ENCODE measurements at places on chromosomes 16 and 17. TPM values are rescaled to one million over a fixed set of nuclear protein-coding genes. Genes with fewer than 3 reads are reported as not detected.
A peak's percentile ranks its signal among the peaks of the same experiment; 100 is the strongest.

Gene BEAN1
- total RNA-seq, result not detected

Gene OR1D2
- not detected for total RNA-seq

Gene CASKIN1
- total RNA-seq, result 6.4 TPM

Gene RAPGEFL1
- 18.1 TPM for total RNA-seq

Gene STH
- total RNA-seq, result not detected

Gene PHLPP2
- total RNA-seq, result 12.9 TPM

Gene HEATR9
- total RNA-seq, result not detected

Gene NPIPA2
- 17.8 TPM for total RNA-seq

Gene PITPNC1
- total RNA-seq, result 53.8 TPM

Gene CSF3
- not detected for total RNA-seq

Gene C17orf50
- total RNA-seq, result not detected

DNA sequence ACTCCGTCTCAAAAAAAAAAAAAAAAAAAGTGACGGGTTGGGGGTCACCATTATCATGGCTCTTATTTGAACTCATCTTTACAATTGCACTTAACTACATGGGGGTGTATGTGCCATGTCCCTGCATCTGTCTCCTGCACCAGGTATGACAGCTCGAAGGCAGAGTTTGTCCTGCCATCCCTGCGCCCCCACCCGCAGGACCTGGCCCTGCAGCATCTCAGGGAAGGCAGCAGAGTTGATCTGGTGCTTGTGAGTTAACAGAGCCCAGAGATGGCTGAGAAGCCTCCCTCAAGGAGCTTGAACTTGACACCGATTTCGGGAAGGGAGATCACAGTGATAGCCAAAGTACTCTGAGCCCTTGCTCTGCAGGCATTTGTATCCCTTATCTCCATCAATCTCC is 44.8 kb downstream of the C16orf82 start:
- DNase-seq, result no peak
- H3K27ac ChIP-seq, result no peak overlapping the region
- no peak overlapping the region for H3K4me3 ChIP-seq
- H3K4me1 ChIP-seq, result peaks cover 6% of the 10 kb centered on the region
- no peaks in the 10 kb centered on the region for H3K36me3 ChIP-seq

GRCh38 chr17:55705847-55706246 is 16.8 kb downstream of the TMEM100 start:
- H3K27me3 ChIP-seq, result no peaks in the 10 kb centered on the region
- H3K36me3 ChIP-seq, result no peaks in the 10 kb centered on the region
- H3K27ac ChIP-seq, result no peak overlapping the region
- DNase-seq, result no peak
- H3K4me1 ChIP-seq, result peaks cover 3% of the 10 kb centered on the region

GRCh38 chr17:63722403-63722802 is 19.2 kb downstream of the STRADA start:
- H3K4me3 ChIP-seq, result no peak overlapping the region
- no peak for DNase-seq
- no peaks in the 10 kb centered on the region for H3K27me3 ChIP-seq
- no peaks in the 10 kb centered on the region for H3K4me1 ChIP-seq
- no peak overlapping the region for H3K27ac ChIP-seq
- no peaks in the 10 kb centered on the region for H3K36me3 ChIP-seq

DNA sequence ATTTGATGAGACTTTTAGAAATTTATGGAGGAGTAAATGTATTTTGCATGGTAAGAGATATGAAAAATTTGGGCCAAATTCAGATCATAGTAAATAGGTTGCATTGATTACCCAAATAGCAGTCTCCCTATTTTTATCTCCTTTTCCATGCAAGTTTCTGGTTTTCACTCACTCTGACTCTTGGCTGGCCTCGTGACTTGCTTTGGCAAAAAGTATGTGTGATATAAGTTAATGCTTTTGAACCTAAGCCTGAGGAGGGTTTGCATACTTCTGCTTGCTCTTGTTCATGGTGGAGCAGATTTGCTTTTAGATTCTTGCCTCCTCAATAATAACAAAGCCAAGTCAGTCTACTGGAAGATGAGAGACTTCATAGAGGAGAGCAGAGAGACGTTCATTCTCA is 1045.9 kb upstream of the CDH8 start:
- no peaks in the 10 kb centered on the region for H3K27me3 ChIP-seq
- H3K4me1 ChIP-seq, result no peaks in the 10 kb centered on the region
- H3K36me3 ChIP-seq, result no peaks in the 10 kb centered on the region
- H3K4me3 ChIP-seq, result no peak overlapping the region
- DNase-seq, result no peak

- peak within 1 kb of the TSS; percentile 79 for H3K4me3 ChIP-seq
- peak; percentile 80 for DNase-seq
- no peaks in the 10 kb centered on the region for H3K27me3 ChIP-seq
- peaks cover 39% of the 10 kb centered on the region for H3K4me1 ChIP-seq
- peaks cover 13% of the 10 kb centered on the region for H3K36me3 ChIP-seq
Measured at GRCh38 chr16:29811896-29812665, at the start of gene PRRT2. Gene PRRT2 (plus strand): TSS chr16:29812193. CDS start chr16:29813055, 862 bp downstream.

- no peaks in the 10 kb centered on the region for H3K4me1 ChIP-seq
- no peak overlapping the region for H3K27ac ChIP-seq
- no peaks in the 10 kb centered on the region for H3K36me3 ChIP-seq
- H3K4me3 ChIP-seq, result no peak overlapping the region
- H3K27me3 ChIP-seq, result no peaks in the 10 kb centered on the region
Measured at GRCh38 chr17:33942414-33942813, 312.7 kb upstream of the CCL2 start.

GRCh38 chr17:43679911-43680310 is 18.2 kb upstream of the MEOX1 start:
- H3K27ac ChIP-seq, result no peak overlapping the region
- no peak overlapping the region for H3K4me3 ChIP-seq
- H3K36me3 ChIP-seq, result no peaks in the 10 kb centered on the region
- H3K27me3 ChIP-seq, result no peaks in the 10 kb centered on the region
- DNase-seq, result no peak

GRCh38 chr16:81551151-81551808 is 106.7 kb downstream of the CMIP start:
- no peak for DNase-seq
- H3K36me3 ChIP-seq, result no peaks in the 10 kb centered on the region

GRCh38 chr16:57118461-57119084 is 26.2 kb downstream of the CPNE2 start:
- no peaks in the 10 kb centered on the region for H3K27me3 ChIP-seq
- H3K27ac ChIP-seq, result no peak overlapping the region
- no peak for DNase-seq

DNA sequence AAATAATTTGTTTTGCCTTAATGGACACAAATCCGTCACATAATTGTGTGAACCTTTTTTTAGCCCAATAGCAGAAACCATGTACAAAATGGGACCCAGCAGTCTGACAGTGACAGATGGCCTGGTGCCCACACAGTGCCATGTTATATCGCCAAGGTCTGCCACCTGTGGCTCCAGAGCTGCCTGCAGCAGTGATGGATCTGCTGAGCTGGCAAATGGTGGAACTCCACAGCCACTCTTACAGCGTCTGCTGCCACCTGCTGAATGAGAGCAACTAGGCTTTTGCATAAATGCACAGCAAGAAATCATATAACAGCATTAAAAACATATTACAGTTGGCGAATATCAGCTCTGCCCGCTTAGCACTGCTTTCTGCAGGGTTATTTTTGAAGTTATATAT is 59.4 kb downstream of the NUP93 start:
- no peaks in the 10 kb centered on the region for H3K36me3 ChIP-seq
- H3K27me3 ChIP-seq, result no peaks in the 10 kb centered on the region
- peaks cover 20% of the 10 kb centered on the region for H3K4me1 ChIP-seq
- H3K4me3 ChIP-seq, result no peak overlapping the region
- DNase-seq, result no peak

DNA sequence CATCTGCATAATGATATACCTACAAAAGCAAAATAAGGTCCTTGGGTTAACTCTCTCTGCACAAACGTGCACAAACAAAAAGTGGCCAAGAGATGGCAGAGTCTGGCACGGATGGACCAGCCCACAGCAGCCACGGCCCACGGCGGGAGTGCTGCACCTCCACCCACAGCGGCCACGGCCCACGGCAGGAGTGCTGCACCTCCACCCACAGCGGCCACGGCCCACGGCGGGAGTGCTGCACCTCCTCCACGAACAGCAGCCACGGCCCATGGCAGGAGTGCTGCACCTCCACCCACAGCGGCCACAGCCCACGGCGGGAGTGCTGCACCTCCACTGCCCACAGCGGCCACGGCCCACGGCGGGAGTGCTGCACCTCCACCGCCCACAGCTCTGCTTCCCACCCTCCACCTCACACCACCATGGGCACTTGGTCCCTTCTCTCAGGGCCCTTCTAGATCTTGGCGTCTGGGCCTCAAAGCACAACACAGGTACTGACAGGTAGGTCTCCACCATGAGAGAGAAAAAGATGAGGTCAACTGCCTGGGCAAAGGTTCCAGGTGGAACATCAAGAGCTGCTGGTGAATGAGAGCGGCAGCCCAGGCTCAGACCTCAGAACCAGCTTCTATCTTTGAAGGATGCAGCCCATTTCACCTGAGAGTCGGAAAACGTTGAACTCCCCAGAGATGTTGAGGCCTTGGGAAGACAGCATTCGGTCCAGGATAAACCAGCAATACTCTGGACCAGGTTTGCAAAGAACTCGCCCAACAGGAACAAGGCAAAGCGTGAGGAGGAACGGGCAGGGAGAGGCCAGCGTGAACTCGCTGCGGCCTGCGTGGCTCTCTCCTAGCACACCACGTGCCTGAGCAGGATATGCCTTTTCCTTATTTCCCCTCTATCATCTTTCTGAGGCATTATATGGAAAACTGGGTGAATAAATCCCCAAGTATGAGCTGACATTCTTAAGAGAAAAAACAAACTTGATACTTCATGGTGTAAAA is 124.5 kb downstream of the ZNF778 start:
- peaks cover 7% of the 10 kb centered on the region for H3K4me1 ChIP-seq
- no peak overlapping the region for H3K4me3 ChIP-seq
- no peak overlapping the region for H3K27ac ChIP-seq
- no peak for DNase-seq
- no peaks in the 10 kb centered on the region for H3K27me3 ChIP-seq
- no peaks in the 10 kb centered on the region for H3K36me3 ChIP-seq

- H3K36me3 ChIP-seq, result no peaks in the 10 kb centered on the region
- H3K27ac ChIP-seq, result no peak overlapping the region
- DNase-seq, result no peak
- no peaks in the 10 kb centered on the region for H3K4me1 ChIP-seq
- no peaks in the 10 kb centered on the region for H3K27me3 ChIP-seq
Measured at GRCh38 chr16:65688301-65688700, 566.4 kb upstream of the CDH11 start.

GRCh38 chr17:55458978-55459377 is 37.3 kb upstream of the MMD start:
- no peaks in the 10 kb centered on the region for H3K27me3 ChIP-seq
- no peak for DNase-seq
- no peak overlapping the region for H3K4me3 ChIP-seq
- H3K36me3 ChIP-seq, result no peaks in the 10 kb centered on the region
- no peaks in the 10 kb centered on the region for H3K4me1 ChIP-seq

GRCh38 chr16:17313085-17313611 is 157.6 kb downstream of the XYLT1 start:
- DNase-seq, result no peak
- H3K36me3 ChIP-seq, result no peaks in the 10 kb centered on the region
- no peaks in the 10 kb centered on the region for H3K27me3 ChIP-seq
- H3K4me1 ChIP-seq, result peaks cover 1% of the 10 kb centered on the region
- H3K27ac ChIP-seq, result no peak overlapping the region

GRCh38 chr17:28370035-28370743 is at the start of gene VTN:
Gene VTN (minus strand): TSS chr17:28370307. CDS start chr17:28370203, 104 bp downstream.
- peaks cover 3% of the 10 kb centered on the region for H3K4me1 ChIP-seq
- DNase-seq, result no peak
- peak within 1 kb of the TSS; percentile 0 for H3K4me3 ChIP-seq
- no peak within 1 kb of the TSS for H3K27ac ChIP-seq
- no peaks in the 10 kb centered on the region for H3K36me3 ChIP-seq

GRCh38 chr17:17420082-17420481 is 56.7 kb upstream of the MED9 start:
- H3K4me3 ChIP-seq, result no peak overlapping the region
- no peaks in the 10 kb centered on the region for H3K27me3 ChIP-seq
- DNase-seq, result no peak
- H3K36me3 ChIP-seq, result no peaks in the 10 kb centered on the region
- no peak overlapping the region for H3K27ac ChIP-seq
- H3K4me1 ChIP-seq, result no peaks in the 10 kb centered on the region

Measured in H1 (cell line).